ENCODE measurements at places on chromosomes 6 and 20. TPM values are rescaled to one million over a fixed set of nuclear protein-coding genes. Genes with fewer than 3 reads are reported as not detected.

Gene KIF25
- total RNA-seq: 0.51 TPM

Gene ETV7
- total RNA-seq: not detected

Gene POPDC3
- 67.5 TPM for total RNA-seq

Gene RAET1E
- total RNA-seq: not detected

Gene BIRC7
- total RNA-seq: 7.7 TPM

Gene SASH1
- 55.0 TPM for total RNA-seq

Gene EPHA7
- 5.7 TPM for total RNA-seq

Gene LY6G6C
- total RNA-seq: not detected

Gene STMND1
- total RNA-seq: not detected

Gene RCAN2
- not detected for total RNA-seq

Gene SLCO4A1
- total RNA-seq: 53.5 TPM

Gene CNKSR3
- total RNA-seq: 6.7 TPM

Gene EFCAB8
- not detected for total RNA-seq

Gene TP53TG5
- not detected for total RNA-seq

Data from SK-MEL-5 (cell line).